ENCODE measurements at places on chromosomes 4 and X.

DNA sequence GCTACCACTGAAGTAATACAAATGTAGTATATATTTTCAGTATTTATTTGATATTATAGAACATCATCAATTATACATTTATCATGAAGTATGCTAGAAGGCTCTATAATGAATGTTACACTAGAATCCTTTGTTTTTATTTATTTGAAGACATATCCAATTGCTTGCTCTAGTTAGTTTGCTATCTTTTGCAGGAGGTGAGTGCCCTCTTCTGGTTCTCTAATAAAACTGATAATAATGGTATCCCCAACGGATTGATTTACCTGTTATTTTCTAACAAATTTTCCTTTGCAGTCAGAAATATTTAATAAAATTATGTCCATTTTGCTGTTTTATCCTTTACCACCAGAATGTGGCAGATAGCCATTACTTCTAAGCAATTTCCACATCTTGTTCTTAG is 274.3 kb upstream of the TACR3 start:
- no peak for DNase-seq

GRCh38 chr4:157932936-157933335 is 239.9 kb downstream of the GASK1B start:
- no peak for DNase-seq

DNA sequence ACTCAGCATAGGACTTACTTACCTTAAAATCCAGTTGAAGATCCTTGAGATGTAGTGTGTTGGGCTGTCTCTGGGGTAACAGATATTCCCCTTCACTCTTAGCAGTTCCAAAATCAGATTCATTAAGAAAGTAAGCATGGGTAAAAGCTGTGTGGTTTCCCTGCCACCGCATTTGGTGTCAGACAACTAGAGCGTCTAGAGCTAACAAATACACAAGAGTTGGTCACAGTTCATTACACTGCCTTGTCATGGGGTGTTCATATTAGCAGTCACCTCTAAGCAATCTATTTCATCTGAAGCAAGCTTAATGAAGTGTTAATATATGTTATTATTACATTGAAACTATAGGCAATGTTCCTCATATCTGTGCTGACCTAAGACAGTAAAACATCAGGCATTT is 342.8 kb downstream of the PPARGC1A start:
- no peak for DNase-seq

GRCh38 chr4:93659629-93660028 is 168.9 kb upstream of the ATOH1 start:
- no peak for DNase-seq

DNA sequence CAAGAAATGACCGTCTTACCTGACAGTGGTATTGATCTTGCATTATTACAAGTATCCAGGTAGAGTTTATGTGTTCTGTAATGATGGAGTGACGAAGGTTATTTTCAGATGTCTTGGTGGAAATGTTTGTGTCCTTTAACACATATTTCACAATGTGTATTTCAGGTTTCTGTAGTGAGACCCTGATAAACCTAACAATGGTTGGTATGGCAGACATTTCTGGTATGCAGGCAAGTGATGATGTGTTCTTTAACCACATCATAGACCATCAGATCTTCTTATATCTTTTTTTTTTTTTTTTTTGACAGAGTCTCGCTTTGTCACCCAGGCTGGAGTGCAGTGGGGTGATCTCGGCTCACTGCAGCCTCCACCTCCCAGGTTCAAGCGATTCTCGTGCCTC is 14.6 kb upstream of the ATXN3L start:
- DNase-seq, result no peak

GRCh38 chr4:11467931-11468330 is 39.2 kb upstream of the HS3ST1 start:
- no peak for DNase-seq

DNA sequence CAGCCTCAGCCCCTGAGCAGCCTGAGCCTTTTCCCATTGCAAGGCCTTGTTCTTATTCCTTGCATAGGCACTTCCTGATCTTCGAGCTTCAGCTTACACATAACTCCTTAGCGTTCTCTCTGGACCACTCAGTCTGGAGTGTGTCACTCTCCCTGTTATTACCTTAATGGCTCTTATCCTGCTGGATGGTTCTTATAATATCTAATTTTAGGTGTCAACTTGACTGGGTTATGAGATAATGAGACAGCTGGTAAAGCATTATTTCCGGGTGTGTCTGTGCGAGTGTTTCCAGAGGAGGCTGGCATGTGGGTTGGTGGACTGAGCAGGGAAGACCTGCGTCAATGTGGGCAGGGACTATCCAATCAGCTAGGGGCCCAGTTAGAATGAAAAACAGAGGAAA is 75.7 kb downstream of the HAUS3 start:
- no peak for DNase-seq

DNA sequence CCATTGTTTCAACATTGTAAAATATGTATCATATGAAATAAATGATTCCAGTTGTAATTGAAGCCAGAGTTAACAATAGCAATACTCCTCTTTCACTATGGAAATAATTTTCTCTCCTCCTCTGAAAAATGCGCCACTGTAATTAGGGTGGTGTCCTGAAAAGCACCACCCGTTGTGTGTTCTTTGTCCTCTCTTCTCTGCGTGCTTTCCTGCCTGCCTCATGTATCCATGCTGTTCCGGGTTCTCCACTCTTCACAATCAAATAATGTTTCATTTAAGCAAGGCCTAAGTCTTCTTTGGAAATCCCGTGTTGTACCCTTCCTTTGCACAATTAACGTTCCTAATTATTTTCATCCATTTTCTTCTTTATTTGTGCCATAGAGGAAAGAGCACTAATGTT is 293.3 kb downstream of the ADGRL3 start:
- no peak for DNase-seq

DNA sequence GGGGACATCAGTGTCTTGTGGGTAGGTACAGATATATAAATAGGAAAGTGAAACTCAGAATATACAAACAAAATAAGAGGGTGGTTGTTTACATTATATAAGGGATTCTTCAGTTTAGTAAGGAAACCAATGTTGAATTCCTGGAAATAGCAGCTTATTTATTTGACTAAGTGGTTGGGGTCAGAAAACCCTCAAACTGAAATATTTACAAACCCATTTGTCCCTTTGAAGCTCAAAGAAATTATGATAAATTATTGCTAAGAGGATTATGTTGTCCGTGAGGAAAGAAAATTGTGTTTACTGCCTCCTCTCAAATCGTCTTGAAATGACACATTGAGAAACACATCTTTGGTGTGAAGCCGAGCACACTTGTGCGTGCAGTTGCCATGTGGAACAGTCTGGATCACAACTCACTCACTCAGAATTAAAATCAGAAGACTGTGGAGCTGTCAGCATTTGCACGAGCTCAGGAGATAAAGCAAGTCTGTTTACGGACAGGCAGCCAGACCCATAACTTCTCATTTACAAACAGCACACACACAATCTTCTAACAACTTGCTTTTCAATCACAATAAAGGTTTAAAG is 46.8 kb upstream of the SETD7 start:
- no peak for DNase-seq

- DNase-seq, result no peak
Observed at GRCh38 chr4:143564472-143564871, 51.0 kb downstream of the SMARCA5 start.

DNA sequence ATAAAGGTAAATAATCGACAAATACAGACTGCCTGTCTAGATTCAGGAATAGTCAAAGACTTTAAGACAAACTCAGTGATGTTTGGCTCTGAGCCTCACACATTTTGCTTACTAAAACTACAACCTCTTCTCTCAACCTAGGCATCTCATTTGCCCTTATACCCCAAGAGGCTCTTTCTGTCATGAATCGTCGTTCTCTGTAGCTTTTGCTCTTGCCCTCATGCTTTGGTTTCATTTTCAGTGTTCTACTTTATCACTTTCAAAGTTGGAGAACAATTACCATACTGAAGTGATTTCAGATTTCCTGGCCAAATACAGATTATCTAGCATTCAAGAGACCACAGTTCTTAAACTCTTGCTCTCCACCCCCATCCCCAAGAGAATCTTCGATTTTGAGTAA is 114.1 kb upstream of the RAP2C start:
- no peak for DNase-seq

DNA sequence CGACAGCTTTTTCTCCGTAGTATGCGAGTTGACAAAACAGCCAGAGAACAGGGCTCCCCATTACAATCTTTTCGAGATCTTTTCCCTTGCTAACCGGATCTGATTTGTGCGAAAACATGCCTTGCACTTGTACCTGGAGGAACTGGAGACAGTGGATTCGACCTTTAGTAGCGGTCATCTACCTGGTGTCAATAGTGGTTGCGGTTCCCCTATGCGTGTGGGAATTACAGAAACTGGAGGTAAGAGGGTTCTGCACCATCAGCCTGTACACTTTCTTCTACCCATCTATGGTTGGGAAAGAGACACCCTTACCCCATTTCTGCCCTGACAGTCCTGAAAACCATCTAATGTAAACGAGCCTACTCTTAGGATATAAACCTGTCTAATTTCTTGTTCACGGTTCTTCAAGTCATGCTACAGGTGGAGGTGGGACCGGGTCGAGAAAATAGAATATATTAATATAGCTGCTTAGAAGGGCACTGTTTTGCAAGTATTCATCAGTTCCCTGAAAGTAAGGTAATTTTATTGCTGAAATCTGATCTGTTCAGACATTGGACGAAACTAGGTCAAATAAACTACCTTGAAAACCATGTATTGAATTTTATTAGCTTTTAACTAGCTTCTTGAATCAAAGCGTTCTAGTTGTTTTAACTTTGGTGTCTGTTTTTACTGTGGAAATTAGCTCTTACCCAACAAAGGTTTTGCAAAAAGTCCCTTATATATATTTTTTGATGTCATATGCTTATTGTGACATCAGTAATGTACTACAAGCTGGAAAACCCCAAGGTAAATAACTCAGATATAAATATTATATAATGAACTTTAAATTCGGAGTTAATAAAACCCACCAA is 869 bp downstream of the TMEM184C start:
- peak; percentile 9 for DNase-seq

GRCh38 chrX:106415276-106415895 is 196.4 kb upstream of the RADX start:
- DNase-seq, result peak; percentile 6

DNA sequence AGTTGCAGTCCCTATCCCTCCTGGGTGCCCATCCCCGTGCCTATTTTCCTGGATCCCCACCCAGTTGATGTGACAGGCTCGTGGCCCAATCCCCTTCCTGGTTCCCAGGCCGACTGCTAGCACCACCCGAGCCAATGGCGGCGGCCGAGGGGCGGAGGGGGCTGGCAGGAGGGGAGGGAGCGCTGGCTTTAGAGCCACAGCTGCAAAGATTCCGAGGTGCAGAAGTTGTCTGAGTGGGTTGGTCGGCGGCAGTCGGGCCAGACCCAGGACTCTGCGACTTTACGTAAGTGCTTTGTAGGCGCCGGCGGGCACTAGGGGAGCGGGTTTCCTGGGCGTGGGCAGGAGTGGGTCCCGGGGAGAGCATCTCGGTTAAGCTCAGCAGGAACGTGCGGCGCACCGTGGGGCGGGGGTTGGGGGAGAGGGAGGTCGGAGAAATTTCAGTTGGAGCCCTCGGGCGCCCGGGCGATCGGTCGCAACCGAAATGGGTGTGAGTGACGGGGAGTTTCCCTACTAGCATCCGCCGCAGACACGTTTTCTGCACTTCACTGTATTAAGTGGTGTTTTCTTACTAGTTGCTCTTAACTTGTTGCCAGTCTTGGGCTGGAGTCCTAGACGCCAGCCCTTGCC is at the start of gene PLS3:
PLS3 (plus strand) TSS at position 197 of the 627 bp plus-strand sequence. CDS start 49,077 bp downstream, outside the sequence.
- no peak for DNase-seq

DNA sequence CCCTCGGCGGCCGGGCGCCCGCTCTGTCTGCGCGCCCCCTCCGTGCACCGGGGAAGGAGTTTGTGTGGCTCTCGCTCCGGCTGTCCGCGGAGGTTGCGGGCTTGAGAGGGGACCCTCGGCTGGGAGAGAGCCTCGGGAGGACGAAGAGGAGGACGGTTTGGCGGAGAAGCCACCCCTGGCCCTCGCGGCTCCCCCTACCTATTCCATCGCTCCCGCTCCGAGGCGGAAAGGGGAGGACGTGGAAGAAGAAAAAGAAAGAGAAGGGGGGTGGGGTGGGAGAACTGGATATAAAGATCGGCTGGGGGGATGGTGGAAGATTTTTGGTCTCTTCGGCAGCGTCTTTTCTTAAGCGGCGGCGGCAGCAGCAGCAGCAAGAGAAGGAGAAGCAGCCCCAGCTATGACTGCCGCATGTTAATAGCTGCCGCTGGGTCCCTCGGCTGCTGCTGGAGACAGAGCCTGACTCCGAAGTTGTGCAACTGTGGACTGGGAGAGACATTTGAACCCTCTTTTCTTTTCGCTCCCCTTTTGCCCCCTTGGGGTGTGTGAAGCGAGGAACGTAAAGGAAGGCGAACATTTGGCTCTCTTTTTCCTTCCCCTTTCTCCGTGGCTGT is 895 bp downstream of the ADGRL3 start:
- no peak for DNase-seq

DNA sequence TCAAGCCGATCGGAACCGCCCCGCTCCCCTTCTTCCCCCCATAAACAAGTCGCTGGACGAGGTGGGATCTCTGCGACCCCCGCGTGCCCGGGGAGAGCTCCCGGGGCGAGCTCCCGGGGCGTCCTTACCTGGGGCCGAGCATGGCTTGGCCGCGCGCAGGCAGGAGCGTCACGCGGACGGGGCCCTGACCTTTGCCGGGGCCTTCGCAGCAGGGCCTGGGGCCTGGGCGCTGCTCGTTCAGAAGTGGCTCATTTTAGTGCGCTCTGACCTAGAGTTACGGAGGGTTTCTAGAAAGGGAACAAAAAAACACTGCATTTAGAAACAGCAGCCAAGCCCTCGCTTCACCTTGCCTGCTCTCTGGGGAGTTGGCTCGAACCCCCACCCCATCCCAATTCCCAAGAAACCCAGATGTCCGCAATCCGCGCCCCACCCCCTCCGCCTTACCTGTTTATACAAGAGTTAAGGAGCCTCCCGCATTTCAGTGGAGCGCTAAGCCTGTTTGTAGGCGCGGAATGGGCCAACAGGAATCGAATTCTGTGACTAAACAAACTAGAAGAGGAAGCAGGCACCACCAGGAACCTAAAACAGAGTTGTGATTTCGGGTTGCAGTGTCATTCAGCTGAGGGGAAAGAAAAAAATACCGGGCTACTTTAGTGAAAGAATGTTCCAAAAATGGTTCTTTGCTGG is 814 bp upstream of the RBM47 start:
- peak; percentile 2 for DNase-seq

DNA sequence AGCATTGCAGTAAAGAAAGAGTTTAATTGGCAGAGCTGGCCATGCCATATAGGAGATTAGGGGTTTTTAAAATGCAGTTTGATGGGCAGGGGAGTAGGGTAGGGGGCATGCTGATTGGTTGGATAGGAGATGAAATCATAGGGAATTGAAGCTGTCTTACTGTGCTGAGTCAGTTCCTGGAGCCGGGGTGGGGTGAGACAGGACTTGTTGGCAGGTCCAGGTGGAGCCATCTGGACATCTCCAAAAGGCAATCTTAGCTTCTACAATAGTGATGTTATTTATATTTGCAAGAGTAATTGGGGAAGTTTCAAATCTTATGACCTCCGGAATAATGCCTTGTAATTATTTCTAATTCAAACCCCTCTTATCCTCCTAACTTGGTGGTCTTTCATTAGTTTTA is 32.4 kb upstream of the PGM2 start:
- no peak for DNase-seq

DNA sequence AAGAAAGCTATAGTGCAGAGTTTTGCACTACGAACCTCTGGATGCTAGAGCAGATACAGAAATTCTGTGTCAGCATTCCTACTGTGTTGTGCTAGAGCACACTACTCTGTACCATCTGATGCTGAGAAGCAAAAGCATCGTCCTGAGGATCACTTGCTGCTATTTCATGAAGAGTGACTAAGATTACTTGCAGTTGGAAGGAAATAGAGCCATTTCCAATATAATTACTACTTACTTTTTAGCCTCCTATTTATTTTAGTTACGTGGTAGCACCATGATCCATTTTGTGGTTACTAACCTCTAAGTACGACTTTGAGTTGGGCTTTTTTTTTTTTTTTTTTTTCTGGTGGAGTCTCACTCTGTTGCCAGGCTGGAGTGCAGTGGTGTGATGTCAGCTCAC is 226.7 kb downstream of the PALLD start:
- DNase-seq, result no peak

All from CD4-positive, alpha-beta T cell treated with Interleukin-12 subunit alpha and Interleukin-12 subunit beta, for 1 hour (primary cell).